ENCODE measurements at places on chromosomes 4 and X.

DNA sequence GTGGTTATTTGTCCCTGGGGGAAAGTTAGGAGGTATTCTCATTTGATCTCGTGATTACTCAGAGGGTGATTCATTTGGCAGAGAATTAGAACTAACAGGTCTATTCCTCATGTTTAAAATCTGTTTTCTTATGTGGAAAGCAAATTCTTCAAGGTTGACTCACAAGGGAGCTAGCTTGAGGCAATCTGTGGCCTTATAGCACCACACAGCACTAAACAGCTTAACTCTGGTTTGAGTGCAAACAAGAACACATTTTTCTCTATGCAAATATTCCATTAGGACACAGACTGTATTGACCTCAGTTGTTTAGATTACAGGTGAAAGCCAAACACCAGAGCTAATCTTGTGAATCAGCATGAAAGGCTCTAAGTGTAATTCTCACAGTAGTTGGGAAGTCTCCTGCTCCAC is 694.4 kb upstream of the POU3F4 start:
- DNase-seq, result no peak

GRCh38 chrX:132017431-132018185 is 5.5 kb upstream of the STK26 start:
- no peak for DNase-seq

DNA sequence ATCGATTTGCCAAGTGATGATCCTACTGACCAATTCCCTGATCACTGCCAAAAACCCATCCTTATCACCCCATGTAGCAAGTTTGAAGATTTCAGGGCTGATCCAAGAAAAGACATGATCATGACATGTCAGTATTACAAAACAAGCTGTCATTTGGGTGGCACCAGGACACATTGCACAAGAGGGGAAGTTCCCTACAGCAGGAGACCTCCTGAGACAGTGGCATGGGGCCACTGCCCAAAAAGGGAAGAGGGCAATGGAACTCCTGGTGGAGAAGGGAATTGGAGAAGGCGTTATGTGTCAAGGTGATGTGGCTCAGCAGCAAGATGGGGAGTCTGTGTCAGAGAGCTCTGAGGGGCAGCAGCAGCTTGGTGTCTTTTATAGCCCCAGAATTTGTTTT is 43.4 kb downstream of the ZNF182 start:
- no peak for DNase-seq

DNA sequence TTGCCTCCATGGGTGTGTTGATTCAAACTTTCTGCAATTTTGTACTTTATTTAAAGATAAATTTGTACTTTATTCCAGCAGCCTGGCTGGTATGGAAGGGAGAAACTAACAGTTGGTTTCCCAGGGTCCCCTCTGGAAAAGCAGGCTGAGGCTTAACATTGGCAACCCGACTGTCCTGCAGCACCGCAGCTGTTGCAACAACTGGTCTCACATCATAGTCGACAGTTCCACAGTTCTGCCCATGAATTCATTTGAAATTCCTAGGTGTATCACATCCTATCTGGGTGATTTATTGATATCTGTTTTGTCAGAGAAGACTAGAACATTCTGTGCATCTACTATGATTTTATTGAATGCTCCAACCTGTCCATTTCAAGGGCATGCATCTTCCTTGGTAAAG is 98.8 kb upstream of the GATB start:
- no peak for DNase-seq

DNA sequence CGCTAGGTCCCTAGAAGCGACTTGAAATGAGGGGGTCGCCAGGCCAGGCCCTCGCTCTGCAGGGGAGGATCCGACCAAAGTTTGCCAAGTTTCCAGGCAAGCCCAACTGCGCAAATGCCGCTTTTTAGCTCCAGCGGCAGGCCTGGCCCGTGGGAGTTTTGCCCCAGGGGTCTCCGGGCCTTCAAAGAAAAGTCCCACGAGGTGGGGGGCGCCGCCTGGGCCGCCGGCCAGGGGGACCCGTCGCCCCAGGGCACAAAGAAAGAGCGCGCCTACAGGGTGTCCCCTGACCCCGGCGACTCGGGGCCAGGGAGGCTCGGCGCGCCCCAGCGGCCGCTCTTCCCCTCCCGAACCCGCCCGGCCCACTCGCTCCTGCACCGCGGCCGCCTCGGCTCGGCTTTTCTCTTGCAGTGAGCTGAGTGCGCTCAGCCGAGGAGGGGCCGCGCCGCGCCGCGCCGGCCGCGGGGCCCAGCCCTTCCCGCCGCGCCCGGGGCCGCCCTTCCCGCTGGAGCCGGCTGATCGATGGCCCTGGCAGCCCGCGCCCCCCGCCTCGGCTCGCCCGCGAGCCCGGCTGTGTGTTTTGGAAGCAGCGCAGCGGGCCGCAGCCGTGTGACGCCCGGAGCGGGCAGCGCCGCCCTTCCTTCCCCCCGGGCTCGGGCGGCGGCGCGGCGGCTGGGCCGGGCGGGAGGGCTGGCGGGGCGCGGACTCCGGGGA is 754 bp upstream of the KLF3 start:
- DNase-seq, result no peak

- no peak for DNase-seq
Observed at GRCh38 chrX:155242300-155242699, 22.0 kb downstream of the RAB39B start.

- DNase-seq, result no peak
Observed at GRCh38 chr4:24055623-24056022, 165.8 kb upstream of the PPARGC1A start.

DNA sequence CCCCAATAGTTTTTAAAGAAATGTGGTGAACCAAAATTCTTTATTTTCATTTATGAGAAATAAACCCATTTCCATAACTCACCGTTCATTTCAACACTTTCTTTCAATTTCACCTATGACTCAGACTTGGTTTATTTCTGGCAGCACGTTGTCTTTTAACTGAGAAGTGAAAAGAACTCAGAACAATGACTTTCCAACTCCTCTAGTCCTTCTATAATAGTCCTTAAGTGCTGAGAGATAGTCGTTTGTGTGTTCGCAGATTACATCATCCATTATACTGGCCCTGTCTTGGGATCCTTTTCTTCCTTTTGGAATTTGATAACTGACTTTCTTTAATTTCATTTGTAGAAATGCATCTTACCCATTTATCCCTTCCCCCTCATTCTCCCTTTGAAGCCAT is 113.6 kb downstream of the GLUD2 start:
- DNase-seq, result no peak

- DNase-seq, result no peak
Observed at GRCh38 chr4:94665500-94666404, 92.0 kb upstream of the BMPR1B start.

DNA sequence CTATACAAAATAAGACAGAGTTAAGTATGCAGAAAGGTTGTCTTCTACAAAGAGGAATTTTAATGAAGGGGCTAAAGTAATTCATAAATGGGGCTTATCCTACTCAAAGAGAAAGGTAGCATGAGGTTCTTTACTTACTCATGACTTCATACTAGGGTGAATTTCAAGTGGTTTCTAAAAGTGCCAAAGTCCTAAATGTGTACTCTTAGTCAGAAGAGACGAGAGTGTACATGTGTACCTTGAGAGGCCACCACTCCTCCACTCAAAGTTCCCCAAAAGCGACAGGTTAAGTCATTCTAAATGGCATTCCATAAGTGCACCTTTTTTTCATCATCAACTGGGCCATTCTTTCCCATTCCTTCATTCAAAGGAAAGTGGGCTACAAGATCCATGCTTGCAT is 21.9 kb downstream of the EDA2R start:
- no peak for DNase-seq

GRCh38 chrX:50072110-50072509 is 128.7 kb downstream of the AKAP4 start:
- DNase-seq, result no peak

- no peak for DNase-seq
Observed at GRCh38 chrX:5155301-5155700, 1073.4 kb downstream of the NLGN4X start.

DNA sequence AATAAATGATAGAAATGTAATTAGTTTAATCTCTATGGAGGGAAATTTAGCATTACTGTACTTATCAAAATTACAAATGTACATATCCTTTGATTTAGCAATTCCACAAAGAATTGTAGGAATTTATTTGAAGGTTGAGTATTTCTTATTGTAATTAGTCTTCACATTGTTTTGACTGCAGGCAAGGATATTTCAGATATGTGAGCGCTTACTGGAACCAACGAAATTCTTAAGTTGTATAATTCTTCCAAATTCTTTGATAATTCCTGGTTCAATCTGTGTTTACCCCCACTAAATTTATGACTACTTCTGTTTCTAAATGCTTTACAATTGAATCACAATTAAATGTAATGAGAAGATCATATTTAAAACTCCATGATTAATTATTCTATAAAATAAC is 26.9 kb upstream of the WWC2 start:
- no peak for DNase-seq

DNA sequence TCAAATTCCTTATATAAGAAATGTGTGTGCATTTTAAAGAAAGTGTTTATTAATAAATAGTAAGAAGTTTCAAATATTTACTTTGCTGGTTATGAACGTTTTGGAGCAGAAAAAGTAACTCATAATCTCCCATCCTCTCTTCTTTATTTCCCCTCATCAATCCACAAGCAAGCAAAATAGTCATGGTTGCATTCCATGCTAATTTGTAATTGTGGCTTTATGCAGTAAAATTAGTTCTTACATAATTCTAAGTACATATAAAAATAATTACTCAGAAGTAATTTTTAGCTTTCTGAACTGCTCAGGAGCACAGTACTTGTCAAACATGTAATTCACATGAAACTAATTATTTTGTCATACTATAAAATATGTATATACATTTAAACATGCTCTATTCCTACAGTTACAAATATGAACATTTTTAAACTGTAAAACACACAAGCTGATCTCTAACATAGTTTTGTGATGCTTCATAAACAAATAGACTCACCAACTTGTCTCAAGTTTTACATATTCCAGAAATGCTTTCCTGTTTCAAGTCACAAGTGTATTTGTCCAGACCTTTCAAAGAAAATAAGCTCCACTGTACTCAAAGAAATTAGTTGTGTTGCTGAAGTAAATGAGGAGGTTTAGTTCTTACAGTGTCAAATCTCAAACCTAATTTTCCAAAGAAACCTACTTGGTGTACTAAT is 218.9 kb downstream of the PABPC4L start:
- no peak for DNase-seq

- DNase-seq, result no peak
Observed at GRCh38 chr4:44984083-44984482, 257.7 kb upstream of the GNPDA2 start.

- DNase-seq, result no peak
Observed at GRCh38 chr4:3836406-3836755, 70.2 kb downstream of the ADRA2C start.

DNA sequence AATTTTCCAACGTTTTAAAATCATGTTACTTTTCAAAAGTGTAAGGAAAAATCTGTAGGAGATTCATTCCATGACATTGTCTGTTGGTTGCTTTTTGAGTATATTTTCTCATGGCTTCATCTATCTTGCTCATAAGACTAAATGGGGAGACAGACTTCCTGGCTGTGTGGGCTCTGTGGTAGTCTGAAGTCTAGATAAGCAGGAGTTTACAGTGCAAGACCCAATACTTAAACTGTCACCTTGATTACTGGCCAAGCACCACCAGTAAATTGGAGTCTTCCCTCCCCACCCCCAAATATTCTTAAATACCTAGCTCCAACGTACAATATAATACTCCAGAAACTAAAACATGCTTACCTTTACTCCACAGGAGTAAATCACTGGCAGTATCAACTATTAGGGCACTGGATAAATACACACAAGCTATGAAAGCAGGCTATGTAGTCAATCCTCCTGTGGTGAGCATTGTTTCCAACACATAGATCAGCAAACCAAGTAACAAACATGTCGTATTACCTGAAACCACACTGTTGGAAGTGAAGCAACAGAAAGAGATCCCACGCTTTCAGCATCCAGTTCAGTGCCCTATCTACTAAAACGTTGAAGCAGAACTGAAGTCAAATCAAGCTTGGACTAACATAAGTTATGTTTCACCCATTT is 6.2 kb downstream of the HNRNPD start:
- no peak for DNase-seq

DNA sequence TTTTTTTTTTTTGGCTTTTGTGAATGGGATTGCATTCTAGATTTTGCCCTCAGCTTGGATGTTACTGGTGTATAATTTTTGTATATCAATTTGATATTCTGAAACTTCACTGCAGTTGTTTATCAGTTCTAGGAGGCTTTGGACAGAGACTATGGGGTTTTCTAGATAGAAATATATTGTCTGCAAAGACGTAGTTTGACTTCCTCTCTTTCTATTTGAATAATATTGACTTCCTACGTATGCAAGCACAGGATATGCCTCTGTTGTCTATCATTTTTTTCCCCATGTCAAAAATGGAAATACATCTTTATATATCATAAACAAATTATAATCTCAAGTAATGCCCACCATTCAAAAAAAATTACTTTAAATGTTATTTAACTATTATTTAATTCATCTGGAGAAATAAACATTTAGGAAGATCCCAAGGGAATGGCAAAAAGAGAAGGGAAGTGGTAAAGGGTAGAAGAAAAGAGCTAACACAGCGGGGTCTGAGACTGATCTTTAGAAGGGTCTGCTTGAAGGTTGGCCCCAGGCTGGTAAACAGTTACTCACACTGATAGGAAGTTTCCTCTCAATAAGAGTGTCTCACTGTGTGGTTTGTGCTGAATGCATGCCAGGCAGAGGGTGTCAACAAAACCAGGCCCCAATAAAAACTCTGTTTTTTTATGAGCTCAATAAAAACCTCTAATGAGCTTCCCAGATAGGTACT is 35.7 kb downstream of the ZNF518B start:
- no peak for DNase-seq

GRCh38 chr4:25160714-25161592 is 704 bp upstream of the SEPSECS start:
- DNase-seq, result no peak

GRCh38 chrX:140713174-140713539 is 3.6 kb downstream of the LINC00632 start:
- no peak for DNase-seq

DNA sequence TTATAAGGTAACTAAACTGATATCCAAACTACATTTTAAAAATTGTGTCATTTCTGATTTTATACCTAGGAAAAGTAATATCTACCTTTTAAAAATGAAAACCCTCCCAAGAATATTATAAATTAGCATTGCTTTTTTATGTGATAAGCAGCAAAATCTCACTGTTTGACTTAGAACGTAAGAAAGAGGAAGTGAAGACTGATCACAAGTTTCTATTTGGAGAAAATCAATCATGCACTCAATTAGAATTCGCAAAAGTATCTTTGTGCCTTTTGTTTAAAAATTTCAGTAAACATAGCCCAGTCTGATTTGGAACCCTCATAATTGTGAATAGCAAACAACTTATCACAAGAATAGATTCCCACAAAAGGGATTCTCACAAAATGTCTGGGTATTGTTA is 142.7 kb downstream of the TENM3 start:
- no peak for DNase-seq

GRCh38 chr4:95835672-95836071 is 4.2 kb upstream of the PDHA2 start:
- DNase-seq, result no peak
